ENCODE measurements at places on chromosomes 3 and 15. TPM values are rescaled to one million over a fixed set of nuclear protein-coding genes. Genes with fewer than 3 reads are reported as not detected.
A peak's percentile ranks its signal among the peaks of the same experiment; 100 is the strongest.

GRCh38 chr15:73637527-73637926 is 4.3 kb upstream of the NPTN start:
- no peak for DNase-seq

DNA sequence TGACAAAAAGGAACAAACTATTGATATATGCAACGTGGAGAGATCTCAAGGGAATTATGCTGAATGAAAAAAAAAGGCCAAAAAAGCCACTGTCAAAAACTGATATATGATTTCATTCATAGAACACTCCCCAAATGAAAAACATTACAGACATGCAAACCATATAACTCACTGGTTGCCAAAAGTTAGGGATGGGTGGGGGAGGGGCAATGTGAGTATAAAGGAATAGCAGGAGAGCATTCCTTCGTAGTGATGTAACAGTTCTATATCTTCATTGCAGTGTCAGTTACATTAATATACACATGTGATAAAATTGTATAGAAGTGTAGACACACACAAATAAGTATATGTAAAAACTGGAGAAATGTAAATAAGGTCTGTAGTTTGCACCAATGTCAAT is 12.2 kb downstream of the GBE1 start:
- DNase-seq, result no peak

DNA sequence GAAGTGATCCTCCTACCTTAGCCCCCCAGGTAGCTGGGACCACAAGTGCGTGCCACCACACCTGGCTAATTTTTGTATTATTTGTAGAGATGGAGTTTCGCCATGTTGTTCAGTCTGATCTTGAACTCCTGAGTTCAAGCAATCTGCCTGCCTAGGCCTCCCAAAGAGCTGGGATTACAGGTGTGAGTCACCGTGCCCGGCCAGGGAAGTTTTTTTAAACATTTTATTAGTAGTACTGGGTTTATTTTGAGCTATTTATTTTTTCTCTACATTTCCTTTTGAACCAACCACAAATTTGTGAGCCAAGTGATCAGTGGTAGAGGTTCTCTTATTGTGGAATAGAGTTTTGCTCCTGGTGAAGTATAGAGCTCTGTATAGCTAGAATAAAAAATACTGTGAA is 33.7 kb downstream of the ARMC8 start:
- DNase-seq, result no peak

DNA sequence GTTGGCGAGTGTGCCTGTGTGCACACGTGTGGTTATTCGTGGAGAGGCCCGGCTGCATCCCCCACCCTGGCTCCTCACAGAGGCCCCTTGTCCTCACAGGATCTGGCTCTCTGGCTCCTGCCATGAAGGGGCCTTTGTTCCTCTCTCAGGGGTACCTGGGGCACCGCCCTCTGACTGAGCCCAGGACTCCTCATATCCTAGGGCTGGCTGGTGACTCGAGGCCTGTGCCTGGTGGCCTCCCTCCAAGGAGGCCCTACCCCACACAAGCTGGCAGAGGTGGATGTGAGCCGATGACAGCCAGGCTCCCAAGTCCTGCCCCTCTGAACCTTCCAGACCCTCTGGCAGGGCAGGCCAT is 10.0 kb downstream of the PRKCD start:
- peak; percentile 24 for DNase-seq

DNA sequence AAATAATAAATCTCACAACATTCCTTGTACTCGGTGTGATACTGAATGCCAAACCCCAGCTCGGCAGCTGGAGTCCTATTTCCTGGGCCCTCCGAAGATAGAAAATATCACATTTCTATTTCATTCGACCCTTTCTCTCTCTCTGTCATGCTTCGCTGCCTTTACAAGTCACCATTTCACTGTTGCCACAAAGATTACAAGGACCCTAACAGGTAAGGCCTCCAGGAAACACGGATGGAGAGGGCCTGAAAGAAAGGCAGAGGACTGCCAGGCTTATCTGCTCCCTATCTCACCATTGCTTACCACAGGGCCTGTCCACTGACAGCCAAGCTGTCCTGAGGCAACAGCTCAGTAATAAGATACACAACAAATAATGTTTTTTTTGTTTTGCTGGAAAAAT is 376.5 kb downstream of the MECOM start:
- DNase-seq, result no peak

DNA sequence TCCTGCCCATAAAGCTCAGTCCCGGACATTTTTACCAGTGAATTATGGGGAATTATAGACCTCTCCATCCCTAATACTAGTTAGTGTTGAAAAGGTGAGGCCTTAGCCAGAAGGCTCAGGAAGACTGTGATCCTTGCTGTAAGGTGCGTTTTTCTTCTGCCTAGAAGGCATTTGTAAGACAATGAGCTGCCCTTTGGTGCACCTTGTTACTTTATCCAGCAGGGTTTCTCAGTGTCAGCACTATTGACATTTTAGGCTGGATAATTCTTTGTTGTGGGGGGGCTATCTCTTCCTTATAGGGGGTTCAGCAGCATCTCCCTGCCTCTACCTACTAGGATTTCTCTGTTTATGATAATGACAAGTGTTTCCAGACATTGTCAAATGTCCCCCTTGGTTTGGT is 108.1 kb upstream of the ABHD17C start:
- DNase-seq, result no peak

DNA sequence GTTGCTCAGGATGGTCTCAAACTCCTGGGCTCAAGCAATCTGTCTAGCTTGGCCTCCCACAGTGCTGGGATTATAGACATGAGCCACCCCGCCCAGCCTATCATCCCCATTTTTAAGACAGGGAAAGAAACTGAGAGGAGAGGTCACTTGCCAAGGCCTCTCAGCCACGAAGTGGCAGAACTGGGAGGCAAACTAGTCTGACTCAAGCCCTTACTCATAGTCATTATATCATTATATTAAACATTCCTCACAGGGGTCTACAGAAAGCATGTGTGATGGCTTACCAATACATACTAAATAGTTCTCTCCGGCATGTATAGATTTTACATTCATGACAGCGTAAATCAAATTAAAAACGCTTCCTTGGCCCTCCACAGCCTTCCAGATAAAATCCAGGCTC is 62.0 kb upstream of the ZBTB38 start:
- DNase-seq, result no peak

The ACTC1 gene
- total RNA-seq, result 2.8 TPM

The CD86 gene
- not detected for total RNA-seq
